IgD-negative memory B cell (primary cell): ENCODE measurements at places on chromosomes 13 and 19. TPM values are rescaled to one million over a fixed set of nuclear protein-coding genes. Genes with fewer than 3 reads are reported as not detected.

Gene TNNT1
- not detected for polyA plus RNA-seq

Gene PLA2G4C
- polyA plus RNA-seq: 2.4 TPM

Gene ZBTB45
- 7.6 TPM for polyA plus RNA-seq

Gene OR10H2
- not detected for polyA plus RNA-seq

Gene THAP8
- 5.6 TPM for polyA plus RNA-seq
